ENCODE measurements at places on chromosomes 12 and 14. TPM values are rescaled to one million over a fixed set of nuclear protein-coding genes. Genes with fewer than 3 reads are reported as not detected.

The TESPA1 gene
- total RNA-seq, result not detected

The MANSC1 gene
- 10.4 TPM for total RNA-seq

DNA sequence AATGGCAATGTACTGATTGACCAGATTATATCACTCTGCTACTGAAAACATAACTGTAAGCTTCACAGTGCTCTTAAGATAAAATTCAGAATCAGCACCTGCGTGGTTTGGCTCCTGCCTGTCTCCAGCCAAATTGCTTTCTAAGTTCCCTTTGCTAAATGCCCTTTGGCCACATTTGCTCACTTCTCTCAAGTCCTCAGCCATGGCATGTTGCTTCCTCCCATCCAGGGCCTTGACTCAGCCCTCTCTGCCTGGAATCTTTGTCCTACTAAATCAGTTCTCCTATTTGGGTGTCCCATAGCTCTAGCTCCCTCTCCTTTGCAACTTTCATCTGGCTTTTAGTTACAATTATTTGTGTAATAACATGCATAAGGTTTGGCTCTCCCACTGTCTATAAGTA is 71.4 kb downstream of the KCNK10 start:
- no peak overlapping the region for H3K27ac ChIP-seq
- H3K4me1 ChIP-seq, result no peaks in the 10 kb centered on the region
- H3K27me3 ChIP-seq, result peaks cover 2% of the 10 kb centered on the region
- no peak overlapping the region for H3K4me3 ChIP-seq

DNA sequence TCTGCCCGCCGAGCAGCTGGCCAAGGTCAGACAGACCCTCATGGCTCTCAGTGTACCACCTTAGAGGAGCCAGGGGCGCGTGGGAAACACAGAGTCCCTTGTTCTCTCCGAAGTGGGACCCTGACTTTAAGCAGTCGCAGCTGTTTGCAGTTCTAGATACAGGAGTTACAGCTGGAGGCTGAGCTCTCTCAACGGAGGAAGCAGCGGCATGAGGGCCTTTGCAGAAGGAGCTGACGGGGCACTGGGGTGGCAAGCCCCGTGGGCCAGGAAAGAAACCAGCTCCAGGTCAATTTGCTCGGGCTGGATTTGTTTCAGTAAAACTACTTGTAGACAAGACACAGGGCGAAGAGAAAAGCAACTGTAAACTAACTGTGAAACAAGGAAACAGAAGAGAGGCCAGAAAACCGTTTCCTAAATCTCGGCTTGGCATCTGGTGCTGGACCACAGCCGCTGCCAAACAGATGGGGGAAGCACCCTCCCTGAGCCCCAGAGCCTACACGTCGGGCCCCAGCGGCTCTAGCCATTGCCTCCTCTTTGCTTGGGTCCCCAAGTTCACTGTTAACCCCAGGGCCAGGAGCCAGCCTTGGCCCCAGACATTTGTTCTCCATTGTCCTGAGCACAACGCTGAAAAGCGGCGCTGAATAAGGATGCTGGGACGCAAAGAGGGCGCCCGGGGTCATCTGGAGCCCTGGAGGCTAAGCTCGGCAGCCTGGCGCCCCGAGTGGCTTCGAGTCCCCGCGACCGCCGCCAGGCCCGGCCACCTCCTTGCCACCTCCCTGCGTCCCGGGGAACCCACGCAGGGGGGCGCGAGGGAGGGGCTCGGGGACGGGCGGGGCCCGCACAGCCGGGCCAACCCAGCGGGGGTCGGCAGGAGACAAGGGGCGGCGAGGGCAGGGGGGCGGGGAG is 914 bp upstream of the PACS2 start:
- no peaks in the 10 kb centered on the region for H3K36me3 ChIP-seq
- H3K27me3 ChIP-seq, result no peaks in the 10 kb centered on the region
- peaks cover 34% of the 10 kb centered on the region for H3K4me1 ChIP-seq
- H3K27ac ChIP-seq, result peak overlapping the region; percentile 74
- no peak for DNase-seq

DNA sequence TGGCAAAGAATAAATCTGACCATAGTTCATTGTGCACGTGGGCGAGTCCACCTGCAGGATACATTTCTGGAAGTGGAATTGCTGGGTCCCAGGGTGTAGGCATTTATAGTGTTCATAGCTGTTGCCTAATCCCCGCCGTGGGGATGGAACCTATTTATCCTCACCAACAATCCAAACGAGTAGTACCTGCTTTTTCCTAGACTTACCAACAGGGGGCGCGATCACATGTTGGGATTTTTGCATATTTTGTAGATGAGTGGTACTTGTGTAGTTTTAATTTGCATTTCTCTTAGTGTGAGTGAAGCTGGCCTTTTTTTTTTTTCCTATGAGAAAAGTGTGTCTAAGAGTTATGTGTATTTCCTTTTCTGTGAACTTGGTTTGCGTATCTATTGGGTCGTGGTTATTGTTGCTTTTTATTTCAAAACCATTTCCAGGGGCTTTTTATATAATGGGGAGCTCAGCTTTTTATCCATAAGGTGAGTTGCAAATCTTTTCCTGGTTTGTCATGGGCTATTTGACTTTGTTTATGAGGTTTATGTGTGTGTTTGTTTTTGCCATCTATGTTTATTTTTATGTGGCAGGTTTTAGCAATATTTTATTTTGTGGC is 67.2 kb downstream of the CCDC92 start:
- no peaks in the 10 kb centered on the region for H3K36me3 ChIP-seq
- H3K27me3 ChIP-seq, result peaks cover 16% of the 10 kb centered on the region
- DNase-seq, result peak; percentile 75
- H3K4me3 ChIP-seq, result peak overlapping the region; percentile 14
- peaks cover 34% of the 10 kb centered on the region for H3K4me1 ChIP-seq
- H3K27ac ChIP-seq, result no peak overlapping the region

The EML5 gene
- total RNA-seq, result 15.3 TPM

GRCh38 chr14:31712244-31713127 is 151.3 kb downstream of the NUBPL start:
- no peak overlapping the region for H3K27ac ChIP-seq
- no peak for DNase-seq
- H3K36me3 ChIP-seq, result peaks cover 14% of the 10 kb centered on the region

GRCh38 chr14:99726538-99727095 is 42.5 kb downstream of the CYP46A1 start:
- no peak overlapping the region for H3K4me3 ChIP-seq
- H3K36me3 ChIP-seq, result no peaks in the 10 kb centered on the region
- H3K4me1 ChIP-seq, result no peaks in the 10 kb centered on the region
- no peak for DNase-seq

The LALBA gene
- not detected for total RNA-seq

- H3K36me3 ChIP-seq, result peaks cover 4% of the 10 kb centered on the region
- H3K27me3 ChIP-seq, result no peaks in the 10 kb centered on the region
- H3K4me3 ChIP-seq, result no peak overlapping the region
- H3K4me1 ChIP-seq, result peaks cover 32% of the 10 kb centered on the region
- H3K27ac ChIP-seq, result no peak overlapping the region
Observed at GRCh38 chr14:89245802-89246201, 171.2 kb downstream of the FOXN3 start.

- no peak within 1 kb of the TSS for H3K27ac ChIP-seq
- H3K4me1 ChIP-seq, result no peaks in the 10 kb centered on the region
- H3K36me3 ChIP-seq, result no peaks in the 10 kb centered on the region
- H3K4me3 ChIP-seq, result no peak within 1 kb of the TSS
- no peak for DNase-seq
- no peaks in the 10 kb centered on the region for H3K27me3 ChIP-seq
Observed at GRCh38 chr14:95713596-95714371, at the start of gene TCL1A. TSS of gene TCL1A (minus strand) at chr14:95714125. CDS start at chr14:95714066, 59 bp downstream.

- no peak for DNase-seq
- no peak overlapping the region for H3K27ac ChIP-seq
Observed at GRCh38 chr12:130645751-130646150, 70.3 kb downstream of the RIMBP2 start.

GRCh38 chr12:117279606-117280005 is 81.8 kb downstream of the NOS1 start:
- H3K4me1 ChIP-seq, result no peaks in the 10 kb centered on the region
- H3K4me3 ChIP-seq, result no peak overlapping the region
- no peak overlapping the region for H3K27ac ChIP-seq
- H3K27me3 ChIP-seq, result peaks cover 2% of the 10 kb centered on the region
- no peak for DNase-seq
- H3K36me3 ChIP-seq, result no peaks in the 10 kb centered on the region

- H3K4me1 ChIP-seq, result peaks cover 28% of the 10 kb centered on the region
- no peak for DNase-seq
- peaks cover 3% of the 10 kb centered on the region for H3K27me3 ChIP-seq
- peaks cover 4% of the 10 kb centered on the region for H3K36me3 ChIP-seq
Observed at GRCh38 chr12:123267991-123268843, 3.4 kb downstream of the CDK2AP1 start.

GRCh38 chr12:55742719-55743405 is at the start of gene GDF11:
TSS of gene GDF11 (plus strand) at chr12:55743122. CDS start at chr12:55743317, 195 bp downstream.
- H3K27ac ChIP-seq, result peak within 1 kb of the TSS; percentile 61
- H3K27me3 ChIP-seq, result no peaks in the 10 kb centered on the region
- H3K36me3 ChIP-seq, result no peaks in the 10 kb centered on the region
- DNase-seq, result peak; percentile 72
- H3K4me1 ChIP-seq, result peaks cover 53% of the 10 kb centered on the region
- peak within 1 kb of the TSS; percentile 87 for H3K4me3 ChIP-seq

The KCNJ8 gene
- 8.4 TPM for total RNA-seq

DNA sequence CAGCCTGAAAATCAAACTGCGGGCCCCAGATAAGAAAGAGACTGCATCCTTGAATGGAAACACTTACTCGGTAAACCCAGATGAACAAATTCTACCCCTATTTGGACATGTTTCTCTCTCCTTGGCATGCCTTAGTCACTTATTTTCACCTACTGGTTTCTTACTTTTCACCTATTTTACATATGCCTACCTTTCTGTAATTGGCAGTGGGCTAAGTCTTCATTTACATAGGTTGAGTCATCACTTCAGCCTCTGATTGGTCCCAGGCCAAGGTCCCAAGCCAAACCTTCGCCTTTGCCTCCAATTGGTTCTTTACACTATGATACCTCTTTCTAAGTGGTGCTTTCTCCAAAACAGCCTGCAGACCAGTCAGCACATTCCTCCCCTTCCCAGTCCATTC is 111.3 kb downstream of the DYRK2 start:
- no peak overlapping the region for H3K4me3 ChIP-seq
- H3K36me3 ChIP-seq, result no peaks in the 10 kb centered on the region
- H3K4me1 ChIP-seq, result peaks cover 11% of the 10 kb centered on the region
- H3K27ac ChIP-seq, result no peak overlapping the region
- DNase-seq, result no peak

- no peaks in the 10 kb centered on the region for H3K27me3 ChIP-seq
- H3K27ac ChIP-seq, result no peak overlapping the region
- no peak overlapping the region for H3K4me3 ChIP-seq
- H3K36me3 ChIP-seq, result no peaks in the 10 kb centered on the region
- no peak for DNase-seq
Observed at GRCh38 chr12:92718483-92718990, 15.7 kb downstream of the PLEKHG7 start.

The AMDHD1 gene
- not detected for total RNA-seq

DNA sequence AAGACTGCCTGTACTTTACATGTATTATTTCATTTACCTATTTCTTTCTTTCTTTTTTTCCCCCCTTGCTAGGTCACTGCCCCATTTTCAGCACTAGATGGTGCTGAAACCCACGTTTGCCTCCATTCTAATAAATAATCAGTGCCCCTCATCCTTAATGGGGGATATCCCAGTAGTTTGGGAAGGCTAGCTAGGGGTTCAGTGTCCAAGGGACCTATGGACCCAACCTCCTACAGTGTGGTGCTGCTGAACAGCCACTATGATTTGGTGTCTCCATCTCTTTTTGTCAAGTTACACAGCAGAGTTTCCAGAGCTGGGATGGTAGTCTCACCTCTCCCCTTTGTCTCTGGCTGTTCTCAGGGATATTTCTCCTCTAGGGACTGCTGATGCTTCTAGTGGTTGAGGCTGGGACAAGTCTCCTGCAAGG is 6.5 kb upstream of the HCFC2 start:
- H3K4me3 ChIP-seq, result no peak overlapping the region
- no peaks in the 10 kb centered on the region for H3K36me3 ChIP-seq
- H3K4me1 ChIP-seq, result peaks cover 11% of the 10 kb centered on the region
- no peak for DNase-seq

- H3K27me3 ChIP-seq, result peaks cover 11% of the 10 kb centered on the region
- no peak for DNase-seq
- peaks cover 7% of the 10 kb centered on the region for H3K4me1 ChIP-seq
- no peaks in the 10 kb centered on the region for H3K36me3 ChIP-seq
- no peak overlapping the region for H3K27ac ChIP-seq
Observed at GRCh38 chr14:67581643-67582042, 18.4 kb downstream of the PIGH start.

The ACACB gene
- 1.3 TPM for total RNA-seq

DNA sequence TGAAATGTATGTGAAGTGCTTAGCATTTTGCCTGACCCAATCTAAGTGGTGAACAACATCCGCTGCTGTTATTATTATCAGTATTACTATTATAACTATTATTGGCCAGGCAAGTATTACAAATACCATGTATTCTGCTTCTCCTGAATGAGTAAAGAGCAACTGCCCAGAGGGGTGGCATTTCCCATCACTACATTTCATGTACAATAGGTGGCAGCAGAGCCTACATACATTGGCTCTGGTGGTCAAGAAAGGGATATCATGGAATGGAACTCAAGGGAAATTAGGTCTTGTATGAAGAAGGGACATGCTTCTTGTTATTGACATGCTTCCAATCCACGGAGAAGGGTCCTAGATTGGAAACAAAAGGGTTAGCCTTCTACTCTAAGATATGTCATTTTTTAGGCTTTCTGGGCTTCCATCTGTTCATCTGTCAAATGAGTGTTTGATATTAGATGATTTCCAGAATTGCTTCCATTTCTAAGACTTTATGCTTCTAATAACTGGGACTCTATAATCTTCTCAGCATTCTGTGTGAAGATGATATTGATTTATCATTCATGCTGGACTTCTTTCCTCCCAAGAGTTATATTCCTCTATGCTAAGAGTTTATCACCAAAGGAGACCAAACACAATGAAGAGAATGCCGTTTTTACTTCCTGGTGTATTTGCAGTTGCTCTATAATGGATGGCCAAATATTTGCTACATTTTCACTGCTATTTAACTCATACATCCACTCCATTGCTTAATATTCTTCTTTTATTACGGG is 239.1 kb downstream of the SSPN start:
- no peak overlapping the region for H3K4me3 ChIP-seq
- H3K4me1 ChIP-seq, result peaks cover under 1% of the 10 kb centered on the region
- DNase-seq, result peak; percentile 69
- no peak overlapping the region for H3K27ac ChIP-seq

- no peak for DNase-seq
- no peak overlapping the region for H3K4me3 ChIP-seq
- peaks cover 16% of the 10 kb centered on the region for H3K4me1 ChIP-seq
- H3K36me3 ChIP-seq, result no peaks in the 10 kb centered on the region
Observed at GRCh38 chr14:28782301-28782700, 15.7 kb downstream of the FOXG1 start.

The RNF34 gene
- total RNA-seq, result 37.1 TPM

- H3K27me3 ChIP-seq, result no peaks in the 10 kb centered on the region
- H3K4me1 ChIP-seq, result no peaks in the 10 kb centered on the region
- H3K27ac ChIP-seq, result no peak overlapping the region
- DNase-seq, result no peak
- no peaks in the 10 kb centered on the region for H3K36me3 ChIP-seq
- no peak overlapping the region for H3K4me3 ChIP-seq
Observed at GRCh38 chr14:28656704-28657255, 109.8 kb upstream of the FOXG1 start.

- DNase-seq, result peak; percentile 71
- no peaks in the 10 kb centered on the region for H3K36me3 ChIP-seq
- peak overlapping the region; percentile 87 for H3K4me3 ChIP-seq
Observed at GRCh38 chr14:99605299-99605961, 1.4 kb upstream of the CCDC85C start.

GRCh38 chr14:20469242-20469889 is at the start of gene PNP:
TSS of gene PNP (plus strand) at chr14:20469406. CDS start at chr14:20469525, 119 bp downstream.
- peak within 1 kb of the TSS; percentile 97 for H3K4me3 ChIP-seq
- H3K4me1 ChIP-seq, result peaks cover 33% of the 10 kb centered on the region
- peak within 1 kb of the TSS; percentile 95 for H3K27ac ChIP-seq
- H3K27me3 ChIP-seq, result peaks cover 11% of the 10 kb centered on the region

- no peak for DNase-seq
- H3K4me1 ChIP-seq, result peaks cover 93% of the 10 kb centered on the region
- peaks cover 39% of the 10 kb centered on the region for H3K36me3 ChIP-seq
Observed at GRCh38 chr12:1619587-1619986, 9.4 kb upstream of the WNT5B start.

The CLEC2A gene
- total RNA-seq, result not detected

All from HFFc6 (cell line).